ENCODE measurements at places on chromosomes 2 and 18.

DNA sequence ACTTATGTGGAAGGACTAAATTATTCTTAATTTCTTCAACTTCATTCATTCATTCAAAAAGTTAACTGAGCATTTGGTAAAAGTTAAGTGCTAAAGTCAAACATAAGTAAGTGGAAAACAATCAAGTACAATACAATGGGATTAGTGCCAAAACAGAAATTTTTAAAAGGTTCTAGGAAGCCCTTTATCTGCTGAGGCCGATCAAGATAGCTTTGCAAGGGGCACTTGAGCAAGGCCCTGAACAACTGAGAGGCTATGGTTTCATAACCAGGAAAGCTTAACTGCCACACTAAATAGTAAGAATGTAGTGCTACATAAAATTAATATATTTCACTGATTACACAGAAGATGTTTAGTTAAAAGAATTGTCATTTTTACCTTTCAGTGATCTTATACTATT lies 76.5 kb downstream of the NOL10 start:
- DNase-seq = no peak

- DNase-seq = no peak
Measured at GRCh38 chr2:97983698-97984097, 12.1 kb downstream of the TMEM131 start.

GRCh38 chr2:210617732-210618330 lies 61.4 kb downstream of the CPS1 start:
- DNase-seq = no peak

DNA sequence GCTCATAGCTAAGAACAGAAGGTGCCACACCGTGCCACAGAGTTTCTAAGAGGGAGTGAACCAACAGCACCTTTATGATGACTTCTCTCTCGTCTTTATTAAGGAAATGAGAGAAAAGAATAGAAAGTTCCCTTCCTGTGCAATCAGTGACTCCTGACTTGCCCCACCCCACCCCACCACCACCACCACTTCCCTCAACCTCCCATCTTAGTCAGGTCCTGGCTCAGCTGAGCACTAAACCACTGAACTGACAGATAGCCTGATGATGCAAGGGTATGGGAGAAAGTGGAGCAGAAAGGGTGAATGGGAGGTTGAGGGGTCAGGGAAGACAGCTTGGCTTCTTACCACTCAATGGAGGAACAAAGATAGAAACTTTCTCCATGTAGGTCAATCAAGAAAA lies 75.2 kb upstream of the RMDN2 start:
- DNase-seq = no peak

- DNase-seq = no peak
Measured at GRCh38 chr2:206996556-206997065, 57.3 kb downstream of the CPO start.
